ENCODE measurements at places on chromosomes 16 and 17.

DNA sequence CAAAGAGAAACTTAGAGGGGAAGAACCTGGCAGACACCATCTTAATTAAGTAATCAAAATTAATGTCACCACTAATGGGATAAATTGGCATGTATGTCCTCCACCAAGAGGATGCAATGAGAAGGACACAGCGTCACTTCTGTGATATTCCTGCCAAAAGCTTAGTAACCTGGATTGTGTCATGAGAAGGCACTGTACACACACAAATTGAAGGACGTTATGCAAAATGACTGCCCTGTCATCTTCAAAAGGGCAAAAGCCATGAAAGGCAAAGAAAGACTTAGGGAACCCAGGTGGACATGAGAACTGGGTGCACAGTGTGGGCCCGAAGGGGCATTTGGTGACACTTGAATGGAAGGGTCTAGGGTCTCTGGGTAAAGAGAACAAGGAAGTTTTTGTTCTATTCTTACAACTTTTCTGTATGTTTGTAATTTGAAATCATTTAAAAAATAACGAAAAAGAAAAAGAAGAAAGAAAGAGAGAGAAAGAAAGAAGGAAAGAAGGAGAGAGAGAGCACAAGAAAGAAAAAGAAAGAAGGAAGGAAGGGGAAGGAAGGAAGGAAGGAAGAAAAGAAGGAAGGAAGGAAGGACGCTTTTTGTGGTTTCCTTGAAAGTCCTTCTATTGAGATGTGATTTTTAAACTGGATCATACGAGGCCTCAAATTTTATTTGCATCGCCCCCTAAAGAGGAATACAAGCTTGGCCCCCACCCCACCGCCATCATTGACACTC is 4.0 kb upstream of the APOH start:
- DNase-seq: no peak

DNA sequence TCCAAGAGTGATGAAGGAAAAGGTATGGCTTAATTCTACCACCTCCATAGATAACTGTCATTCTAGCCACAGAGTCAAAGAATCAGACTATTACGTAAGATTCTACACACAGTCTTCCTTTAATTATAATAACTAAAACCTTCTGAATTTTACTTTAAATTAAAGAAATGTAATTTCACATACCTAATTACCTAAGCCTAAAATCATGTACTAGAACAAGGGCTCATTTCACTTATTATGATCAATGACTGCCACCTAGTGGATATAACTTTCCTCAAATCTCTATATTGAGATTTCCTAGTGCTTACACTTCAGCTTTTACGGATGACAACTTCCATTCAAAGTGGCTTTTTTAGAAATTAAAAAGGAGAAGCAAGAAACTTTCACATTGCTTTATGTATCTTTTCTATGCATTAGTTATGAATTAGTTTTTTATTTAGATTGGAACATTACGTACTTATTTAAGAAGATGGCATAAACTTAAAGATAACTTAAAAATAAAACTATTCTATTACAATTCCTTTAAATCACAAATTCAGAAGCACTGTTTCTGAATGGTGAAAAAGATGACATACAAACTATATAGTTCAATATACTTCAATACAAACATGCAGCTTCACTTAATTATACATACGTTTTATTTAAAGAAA is 18.2 kb upstream of the ABCA10 start:
- DNase-seq: no peak

DNA sequence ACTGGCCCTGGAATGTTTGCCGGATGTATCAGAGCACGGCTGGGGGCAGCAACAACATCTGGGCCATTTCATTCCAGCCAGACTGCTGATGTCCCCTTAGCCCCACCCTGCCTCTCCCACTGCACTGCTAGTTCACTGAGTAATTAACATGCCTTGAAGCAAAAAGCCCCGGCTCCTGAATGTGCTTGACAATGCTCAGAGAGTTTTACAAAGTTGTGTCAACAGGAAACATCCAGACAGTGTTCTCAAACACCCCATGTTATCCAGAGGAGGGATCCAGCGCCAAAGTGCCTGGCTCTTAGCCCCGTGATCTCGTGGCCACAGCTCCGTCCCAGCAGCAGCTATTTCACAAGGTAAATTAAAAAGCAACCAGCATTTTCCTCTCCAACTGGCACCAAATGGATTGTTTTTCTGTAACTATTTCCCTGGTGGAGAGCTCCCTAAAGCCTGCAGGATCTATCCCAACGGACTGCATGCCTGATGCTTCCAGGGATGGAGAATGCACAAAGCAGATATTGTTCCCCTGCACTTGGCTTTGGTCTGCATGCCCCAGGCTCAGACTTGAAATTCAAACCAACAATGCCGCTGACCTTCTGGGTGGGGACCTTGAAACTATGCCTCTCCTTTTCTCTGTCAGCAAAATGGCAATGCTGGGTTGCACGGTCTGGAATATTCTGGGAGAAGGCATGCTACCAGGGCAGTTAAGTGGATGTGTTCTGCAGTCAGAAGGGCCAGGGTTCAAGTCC is 115.6 kb upstream of the CDH5 start:
- no peak for DNase-seq

- DNase-seq: no peak
Observed at GRCh38 chr17:33079201-33079600, 87.6 kb downstream of the SPACA3 start.

DNA sequence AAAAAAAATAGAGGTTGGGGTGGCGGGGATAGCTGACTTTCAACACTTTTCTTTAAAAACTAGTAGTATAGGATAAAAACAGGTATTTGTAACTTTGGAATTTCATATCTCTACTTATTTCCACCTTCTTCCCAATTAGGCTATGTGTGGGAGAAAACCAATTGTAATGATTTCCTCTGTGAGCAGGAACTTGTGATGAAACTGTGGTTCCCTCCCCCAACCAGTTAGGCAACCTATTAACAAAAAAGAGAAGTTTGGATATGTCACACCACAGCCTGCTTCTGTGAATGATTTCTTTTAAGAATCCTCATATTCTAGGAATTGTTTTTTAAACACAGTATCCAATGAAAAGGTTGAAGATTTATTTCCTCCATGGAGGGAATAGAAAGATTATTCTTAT is 1.9 kb downstream of the IGSF6 start:
- DNase-seq: no peak

- peak; percentile 91 for DNase-seq
Observed at GRCh38 chr16:51151961-51152663, 1.0 kb upstream of the SALL1 start.

- DNase-seq: no peak
Observed at GRCh38 chr16:10228779-10229178, 46.6 kb upstream of the GRIN2A start.

GRCh38 chr17:62658136-62658920 is 30.9 kb downstream of the MRC2 start:
- DNase-seq: no peak

DNA sequence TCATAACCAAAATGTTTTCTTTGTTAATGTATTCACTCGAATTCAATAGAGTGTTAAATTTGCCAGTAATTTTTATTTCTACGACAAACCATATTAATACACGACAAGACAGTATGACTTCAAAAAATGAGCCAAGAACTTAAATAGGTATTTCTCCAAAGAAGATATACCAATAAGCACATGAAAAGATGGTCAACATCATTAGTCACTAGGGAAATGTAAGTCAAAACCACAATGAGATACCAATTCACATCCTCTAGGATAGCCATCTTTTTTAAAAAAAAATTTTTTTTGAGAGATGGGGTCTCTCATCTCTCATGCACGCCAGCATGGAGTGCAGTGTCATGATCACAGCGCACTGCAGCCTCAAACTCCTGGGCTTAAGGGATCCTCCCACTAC is 5.0 kb upstream of the MEIOC start:
- no peak for DNase-seq
